ENCODE measurements at places on chromosomes 4 and X.

DNA sequence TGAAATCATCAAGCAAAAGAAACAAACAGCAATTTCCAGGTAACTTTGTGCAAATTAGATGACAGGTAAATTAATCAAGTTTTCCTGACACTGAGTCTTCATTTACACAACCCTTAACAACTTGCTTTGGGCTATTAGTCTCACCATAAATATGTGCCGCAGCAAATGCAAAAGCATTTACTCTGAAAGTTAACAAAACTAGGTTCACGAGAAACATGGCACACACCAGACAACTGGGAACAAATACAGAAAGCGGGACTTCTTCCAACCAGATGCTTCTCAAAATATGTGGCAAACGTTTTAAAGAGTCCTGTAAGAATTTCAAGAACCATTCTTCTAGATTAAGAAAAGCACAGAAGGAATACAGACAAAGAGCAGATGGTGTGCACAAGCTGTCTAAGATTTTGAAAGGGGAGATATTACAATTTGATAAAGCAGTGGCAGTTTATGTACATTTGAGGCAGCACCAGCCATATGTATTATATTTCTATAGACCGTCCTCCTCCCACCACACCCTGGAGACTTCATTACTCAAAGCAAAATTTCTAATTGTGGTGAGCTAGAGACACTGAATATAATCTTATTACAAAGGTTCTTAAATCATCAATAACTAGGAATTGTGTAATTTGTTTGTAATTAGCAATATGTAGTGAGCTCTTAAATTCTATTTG lies 192.5 kb upstream of the ADAMTS3 start:
- DNase-seq, result no peak

DNA sequence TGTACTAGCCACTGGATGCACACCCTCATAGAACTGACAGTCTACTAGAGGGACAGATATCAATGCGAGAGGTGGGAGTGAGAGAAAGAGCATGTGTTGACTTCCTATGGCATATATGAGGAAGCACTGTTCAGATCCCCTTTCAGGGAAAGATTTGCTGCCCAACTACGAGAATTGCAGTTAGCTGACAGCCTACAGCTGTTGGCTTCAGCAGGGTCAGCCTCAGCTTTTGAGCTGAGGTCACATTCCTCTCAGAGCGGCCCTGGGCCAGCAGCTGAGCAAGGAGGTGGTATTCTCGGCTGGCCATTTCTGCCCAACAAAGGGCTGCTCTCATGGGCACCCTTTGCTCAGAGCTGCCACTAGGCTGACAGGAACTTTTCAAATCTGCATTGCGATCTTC lies 580.2 kb downstream of the MID1IP1 start:
- no peak for DNase-seq

DNA sequence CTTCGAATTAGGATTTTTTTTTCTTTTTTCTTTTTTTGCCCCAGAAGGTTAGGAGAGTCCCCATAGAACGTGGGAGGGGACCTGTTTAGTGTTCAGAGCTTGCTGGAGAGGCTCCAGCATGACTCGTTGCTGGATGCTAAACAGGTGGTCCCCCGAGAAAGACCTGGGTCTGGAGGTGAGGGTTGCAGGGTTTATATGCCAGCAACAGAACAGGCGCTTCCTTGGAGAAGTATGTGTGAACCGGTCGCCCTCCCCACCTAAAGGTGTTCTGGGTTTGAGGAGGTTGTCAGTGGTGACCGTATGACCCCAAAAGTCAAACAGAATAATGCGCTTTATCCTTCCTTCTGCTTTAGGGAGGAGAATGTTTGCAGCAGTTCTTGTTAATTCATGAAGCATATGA lies 52.1 kb upstream of the SHOX start:
- DNase-seq, result no peak

DNA sequence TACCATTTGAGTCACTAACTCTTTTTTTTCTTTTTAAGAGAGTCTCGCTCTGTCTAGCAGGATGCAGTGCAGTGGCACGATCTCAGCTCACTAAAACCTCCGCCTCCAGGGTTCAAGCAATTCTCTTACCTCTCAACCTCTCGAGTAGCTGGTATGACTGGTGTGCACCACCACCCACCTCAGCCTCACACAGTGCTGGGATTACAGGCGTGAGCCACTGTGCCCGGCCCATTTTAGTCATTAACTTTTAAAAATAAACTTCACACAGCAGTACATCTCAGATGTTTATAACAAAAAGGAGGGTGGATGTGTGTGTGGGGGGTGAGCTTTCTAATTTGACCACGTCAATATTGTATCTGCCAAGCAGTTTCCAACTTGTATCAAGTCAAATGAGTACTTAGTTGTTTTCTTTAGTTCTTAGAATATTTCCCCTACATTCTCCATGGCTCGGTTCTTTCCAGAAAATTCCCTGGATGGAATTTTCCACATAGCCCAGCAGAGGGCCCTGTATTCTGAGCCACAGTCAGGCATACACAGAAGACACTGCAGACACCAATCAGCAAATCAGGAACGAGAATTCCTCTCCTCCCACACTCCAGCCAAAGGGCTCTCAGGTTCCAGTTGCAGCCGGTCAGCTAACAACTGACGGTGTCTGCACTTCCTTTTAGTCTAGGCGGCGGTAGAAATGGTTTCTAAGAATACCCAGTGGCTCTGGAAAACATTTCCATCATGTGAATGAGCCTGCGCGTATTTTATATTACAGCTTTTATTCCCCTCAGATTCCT lies 20.1 kb upstream of the ARAF start:
- DNase-seq, result peak; percentile 87

DNA sequence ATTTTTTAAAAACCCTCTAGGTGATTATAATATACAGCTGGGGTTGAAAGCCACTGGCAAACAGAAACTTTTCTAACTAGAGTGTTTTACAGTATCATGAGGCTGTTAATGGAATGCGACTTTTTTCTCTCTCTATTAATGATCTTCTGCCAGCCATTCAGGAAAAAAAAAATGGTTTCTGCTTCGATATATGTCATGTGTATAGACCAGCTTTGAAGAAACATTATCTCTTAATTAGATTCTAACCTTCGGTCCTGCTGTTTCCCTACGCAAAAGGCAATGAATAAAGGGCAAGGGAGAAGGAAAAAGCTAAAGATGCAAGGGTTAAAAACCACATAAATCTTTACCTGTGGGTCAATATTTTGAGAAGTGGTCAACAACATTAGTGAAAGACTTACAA lies 1662.1 kb upstream of the TENM3 start:
- DNase-seq, result no peak

GRCh38 chr4:33061727-33062126 lies 2341.6 kb downstream of the PCDH7 start:
- DNase-seq, result no peak

GRCh38 chr4:113083346-113083745 lies 33.9 kb downstream of the ANK2 start:
- no peak for DNase-seq

DNA sequence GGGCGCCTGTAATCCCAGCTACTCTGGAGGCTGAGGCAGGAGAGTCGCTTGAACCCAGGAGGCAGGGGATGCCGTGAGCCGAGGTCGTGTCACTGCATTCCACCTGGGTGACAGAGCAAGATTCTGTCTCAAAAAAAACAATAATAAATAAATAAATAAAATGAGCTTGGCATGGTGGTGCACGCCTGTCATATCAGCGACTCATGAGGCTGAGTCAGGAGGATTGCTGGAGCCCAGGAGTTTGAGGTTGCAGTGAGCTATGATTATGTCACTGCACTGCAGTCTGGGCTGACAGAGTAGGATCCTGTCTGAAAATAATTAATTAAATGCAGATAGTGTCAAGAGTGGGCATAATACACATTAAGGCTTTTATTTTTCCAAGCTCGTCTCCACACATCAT lies 77.5 kb downstream of the DHRSX start:
- DNase-seq, result no peak

DNA sequence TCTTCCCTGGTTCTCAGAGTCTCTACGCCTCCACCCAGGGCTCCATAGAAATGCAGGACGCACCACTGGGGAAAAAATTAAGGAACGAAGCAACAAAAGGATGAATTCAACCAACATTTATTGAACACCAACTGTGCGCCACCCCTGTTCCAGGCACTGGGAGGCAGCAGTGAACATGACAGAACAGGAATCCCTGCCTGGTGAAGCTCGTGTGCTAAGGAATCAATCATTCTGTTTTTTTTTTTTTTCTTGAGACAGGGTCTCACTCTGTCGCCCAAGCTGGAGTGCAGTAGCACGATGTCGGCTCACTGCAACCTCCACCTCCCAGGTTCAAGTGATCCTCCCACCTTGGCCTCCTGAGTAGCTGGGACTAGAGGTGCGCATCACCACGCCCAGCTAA lies 1.9 kb upstream of the FTSJ1 start:
- DNase-seq, result peak; percentile 6

GRCh38 chr4:8114456-8115202 lies 44.0 kb downstream of the ABLIM2 start:
- DNase-seq, result no peak

DNA sequence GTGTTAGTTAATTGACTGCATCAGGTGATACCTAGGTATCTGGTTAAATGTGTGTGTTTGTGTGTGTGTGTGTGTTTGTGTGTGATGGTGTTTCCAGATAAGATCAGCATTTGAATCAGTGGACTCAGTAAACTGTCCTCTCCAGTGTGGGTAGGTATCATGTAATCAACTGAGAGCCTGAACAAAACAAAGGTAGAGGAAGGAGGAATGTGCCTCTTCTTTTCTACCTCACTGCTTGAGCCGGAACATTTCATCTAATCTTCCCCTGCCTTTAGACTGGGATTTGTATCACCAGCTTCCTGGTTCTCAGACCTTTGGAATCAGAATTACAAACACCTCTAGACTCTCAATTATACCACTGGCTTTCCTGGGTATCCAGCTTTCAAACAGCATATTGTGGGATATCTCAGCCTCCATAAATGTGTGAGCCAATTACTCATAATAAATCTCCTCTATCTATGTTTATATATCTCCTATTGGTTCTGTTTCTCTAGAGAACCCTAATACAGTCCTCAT lies 120.5 kb downstream of the TBCK start:
- DNase-seq, result no peak

DNA sequence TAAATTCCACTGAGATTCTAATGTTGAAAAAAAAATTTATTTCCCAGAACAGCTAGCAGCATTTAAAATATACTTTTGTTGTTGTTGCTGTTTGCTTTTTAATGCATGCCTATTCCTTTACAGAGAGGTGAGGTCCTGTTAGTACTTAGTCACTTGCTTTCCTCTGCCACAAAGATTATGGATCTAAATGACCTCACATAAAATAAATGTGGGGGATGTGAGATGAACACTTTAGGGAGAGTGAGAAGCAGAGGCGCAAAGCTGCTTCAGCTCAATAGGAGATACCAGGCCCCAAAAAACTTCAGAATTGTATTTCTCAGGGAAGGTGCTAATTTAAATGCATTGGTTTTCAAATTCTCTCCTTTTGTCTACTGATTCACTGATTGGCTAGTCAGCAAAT lies 4.0 kb downstream of the LDB2 start:
- no peak for DNase-seq

DNA sequence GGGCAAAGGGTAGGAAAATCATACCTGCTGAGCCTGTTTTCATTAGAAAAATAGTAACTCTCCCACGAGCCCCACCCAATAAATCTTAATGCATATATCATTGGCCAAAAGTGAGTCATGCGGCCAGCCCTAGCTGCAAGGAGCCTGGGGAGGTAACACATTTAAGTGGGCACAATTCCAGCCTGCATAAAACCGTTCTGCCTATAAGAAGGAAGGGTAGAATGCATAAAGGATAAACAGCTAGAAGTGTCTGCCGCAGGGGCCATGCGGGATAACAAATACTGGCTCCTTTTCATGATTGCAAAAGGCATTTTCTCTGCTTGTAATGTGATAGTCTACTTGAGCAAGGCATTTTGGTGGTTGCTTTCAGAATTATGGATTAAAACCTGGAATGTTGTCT lies 37.1 kb downstream of the EFHC2 start:
- DNase-seq, result no peak

DNA sequence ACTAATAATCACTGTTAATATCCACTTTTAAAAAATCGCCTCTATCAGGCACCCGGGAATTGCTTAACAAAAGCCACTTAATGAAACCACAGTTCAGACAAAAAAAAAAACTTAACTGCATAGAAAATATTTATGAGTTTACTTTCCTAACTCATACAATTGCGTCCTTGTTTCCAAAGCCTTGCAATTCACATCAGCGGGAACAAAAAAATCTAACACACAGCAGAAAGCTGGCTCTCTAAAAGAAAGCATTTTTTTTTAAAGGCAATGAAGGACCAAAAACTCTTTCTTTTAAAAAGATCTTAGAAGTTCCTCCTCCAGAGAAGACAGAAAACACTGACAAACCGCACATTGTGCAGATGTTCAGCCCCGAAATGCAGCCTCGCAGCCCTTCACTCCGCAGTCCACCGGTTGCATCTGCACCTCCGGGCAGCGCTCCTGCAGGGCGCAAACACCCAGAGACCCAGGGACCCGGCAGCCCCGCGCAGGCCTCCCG lies 812 bp downstream of the FAT1 start:
- DNase-seq, result no peak

GRCh38 chrX:56728321-56728720 lies 722 bp upstream of the NBDY start:
- no peak for DNase-seq

DNA sequence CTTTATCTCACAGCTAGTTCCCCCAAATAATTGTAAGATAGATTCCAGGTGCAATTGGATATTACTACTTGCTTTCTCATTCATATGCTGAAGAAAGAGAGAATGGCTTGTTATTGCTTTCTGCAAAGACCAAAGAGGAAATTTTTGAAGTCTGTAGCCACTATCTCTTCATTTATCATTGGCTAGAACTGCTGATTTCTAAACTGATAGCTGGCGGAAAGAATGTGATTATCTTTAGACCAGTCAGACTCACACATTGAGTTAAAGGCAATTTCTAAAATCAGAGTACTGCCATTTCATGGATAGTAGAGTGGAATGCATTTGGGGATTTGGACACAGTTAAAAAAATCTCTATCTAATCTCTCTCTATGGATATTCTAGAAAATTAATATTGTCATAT lies 12.4 kb upstream of the TMPRSS11E start:
- DNase-seq, result no peak

DNA sequence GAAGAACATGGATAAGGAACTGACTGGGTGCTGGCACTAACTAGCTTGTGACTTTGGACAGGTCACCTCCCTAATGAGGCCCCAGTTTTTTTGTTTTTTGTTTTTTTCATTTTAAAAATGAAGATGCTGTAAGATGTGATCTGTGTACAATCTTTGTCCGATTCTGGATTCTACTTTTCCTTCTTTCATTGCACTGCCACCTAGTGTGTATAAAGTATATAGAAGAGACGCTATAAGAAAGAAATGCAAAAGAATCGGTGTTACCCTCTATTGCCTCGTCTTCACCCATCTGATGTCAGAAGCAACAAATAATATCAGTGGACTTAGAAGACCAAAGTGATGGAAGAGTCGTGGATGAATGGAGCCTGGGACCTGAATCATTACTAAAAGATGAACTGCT lies 58.6 kb upstream of the P2RY10 start:
- DNase-seq, result peak; percentile 4

All from inflammatory macrophage (primary cell).